Fibroblast of skin of right biceps (primary cell): ENCODE measurements at places on chromosomes 3 and 15.
A peak's percentile ranks its signal among the peaks of the same experiment; 100 is the strongest.

- peak; percentile 35 for DNase-seq
Observed at GRCh38 chr3:13549623-13550422, 898 bp downstream of the FBLN2 start.

- DNase-seq = peak; percentile 32
Observed at GRCh38 chr3:79039192-79039591, 728.6 kb downstream of the ROBO1 start.

GRCh38 chr3:71310359-71310979, 273.1 kb downstream of the FOXP1 start:
- peak; percentile 77 for DNase-seq

- DNase-seq = no peak
Observed at GRCh38 chr15:71476823-71477222, 333.5 kb upstream of the NR2E3 start.

GRCh38 chr15:85496551-85497171, 116.3 kb downstream of the AKAP13 start:
- no peak for DNase-seq

GRCh38 chr3:184746131-184747120, 34.6 kb upstream of the MAGEF1 start:
- DNase-seq = no peak

- DNase-seq = peak; percentile 55
Observed at GRCh38 chr3:187669675-187670504, at the start of gene SST. Gene SST, minus strand, starts transcription at chr3:187670394. Its CDS starts 103 bp downstream, at chr3:187670291.

DNA sequence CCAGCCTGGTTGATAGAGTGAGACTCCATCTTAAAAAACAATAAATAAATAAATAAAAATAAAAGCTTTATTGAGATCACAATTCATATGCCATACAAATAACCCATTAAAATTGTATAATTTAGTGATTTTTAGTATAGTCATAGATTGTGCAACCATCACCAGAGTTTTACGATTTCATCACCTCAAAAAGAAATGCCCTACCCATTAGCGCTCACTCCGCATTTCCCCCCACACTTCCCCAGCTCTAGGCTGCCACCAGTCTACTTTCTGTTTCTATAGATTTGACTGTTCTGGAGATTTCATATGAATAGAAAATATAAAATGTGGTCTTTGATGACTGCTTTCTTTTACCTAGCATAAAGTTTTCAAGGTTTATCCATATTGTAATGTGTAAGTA, 57.0 kb downstream of the ARHGEF26 start:
- no peak for DNase-seq
